Inflammatory macrophage (primary cell): ENCODE measurements at places on chromosomes 3 and 15.
A peak's percentile ranks its signal among the peaks of the same experiment; 100 is the strongest.

DNA sequence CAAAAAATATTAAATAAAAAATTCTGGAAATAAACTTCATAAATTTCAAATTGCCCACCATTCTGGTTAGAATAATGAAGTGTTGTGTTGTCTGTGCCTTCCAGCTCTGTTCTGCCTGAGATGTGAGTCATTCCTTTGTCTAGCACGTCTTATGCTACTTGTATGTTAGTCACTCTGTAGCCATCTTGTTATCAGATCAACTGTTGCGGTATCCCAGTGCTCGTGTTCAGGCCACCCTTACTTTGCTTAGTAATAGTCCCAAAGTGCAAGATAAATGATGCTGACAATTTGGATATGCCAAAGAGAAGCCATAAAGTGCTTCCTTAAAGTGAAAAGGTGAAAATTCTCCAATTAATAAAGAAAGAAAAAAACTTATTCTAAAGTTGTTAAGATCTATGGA lies 527.5 kb downstream of the NAALADL2 start:
- no peak for DNase-seq

DNA sequence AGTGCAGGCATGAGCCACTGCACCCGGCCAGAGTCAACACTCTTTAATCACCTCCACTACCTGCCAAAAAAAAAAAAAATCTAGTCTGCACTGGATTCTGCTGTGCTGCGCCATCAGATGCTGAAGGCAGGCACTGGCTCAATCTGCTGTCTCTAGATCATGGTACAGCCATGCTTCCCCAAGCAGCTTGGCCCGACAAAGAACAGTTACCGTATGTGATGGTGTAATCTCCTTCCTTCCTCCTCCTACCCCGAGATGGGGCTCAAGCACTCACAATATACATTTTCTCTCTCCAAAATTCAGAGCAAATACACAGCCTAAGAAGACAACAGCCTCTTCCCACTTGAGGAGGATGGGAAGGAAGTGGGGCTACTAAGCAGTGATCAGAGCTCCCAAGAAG lies 45.1 kb downstream of the DAPK2 start:
- DNase-seq, result peak; percentile 55

DNA sequence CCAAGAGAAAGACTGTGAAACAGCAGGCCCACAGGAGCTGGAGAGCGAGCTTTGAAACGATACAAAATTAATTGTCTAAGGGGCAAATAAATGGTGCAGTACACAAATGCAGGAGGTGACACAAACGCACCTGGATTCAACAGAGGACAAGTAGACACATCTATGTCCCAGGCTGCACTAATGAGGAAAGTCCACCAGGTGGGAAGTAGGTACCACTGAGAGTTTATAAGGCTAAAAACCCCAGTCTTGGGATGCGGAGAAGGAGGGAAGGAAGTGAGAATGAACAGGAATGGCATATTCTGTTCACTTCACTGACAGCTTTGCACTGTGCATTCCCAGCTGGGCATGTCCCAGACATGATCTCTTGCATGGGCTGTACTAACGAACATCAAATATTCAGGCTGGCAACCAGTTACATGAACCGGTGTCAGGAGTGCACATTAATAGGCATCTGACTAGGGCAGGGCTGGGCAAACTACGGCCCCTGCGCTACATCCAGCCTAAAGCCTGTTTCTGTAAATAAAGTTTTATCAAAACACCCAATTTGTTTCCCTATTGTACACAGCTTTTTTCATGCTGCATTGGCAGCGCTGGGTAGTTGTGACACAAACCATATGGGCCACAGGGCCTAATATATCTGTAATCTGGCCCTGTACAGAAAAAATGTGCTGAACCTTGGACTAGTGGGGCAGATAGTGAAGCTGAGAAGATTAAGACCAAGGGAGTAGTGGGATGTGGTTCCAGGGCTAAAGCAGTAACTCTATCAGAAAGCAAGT lies 107.0 kb downstream of the IGF2BP2 start:
- DNase-seq, result no peak

DNA sequence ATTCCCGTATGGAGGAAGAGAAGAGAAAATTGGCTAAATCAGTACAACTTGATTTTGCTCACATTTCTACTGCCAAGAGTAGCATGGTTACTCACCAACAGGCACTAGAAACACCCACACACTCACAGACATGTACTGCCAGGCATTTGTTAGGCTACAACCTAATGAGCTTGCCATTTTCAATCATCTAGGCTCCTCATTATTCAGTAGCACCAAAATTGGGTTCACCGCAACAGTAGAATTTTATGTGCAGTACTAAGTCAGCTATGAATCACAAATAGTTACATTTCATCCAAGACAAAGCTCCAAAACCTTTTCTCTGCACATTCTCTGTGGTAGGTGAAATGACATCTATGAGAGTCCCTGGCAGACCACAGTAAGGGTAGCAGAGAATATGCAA lies 15.0 kb upstream of the THUMPD3 start:
- no peak for DNase-seq

GRCh38 chr3:128416578-128417211 lies 50.0 kb downstream of the DNAJB8 start:
- DNase-seq, result peak; percentile 67

DNA sequence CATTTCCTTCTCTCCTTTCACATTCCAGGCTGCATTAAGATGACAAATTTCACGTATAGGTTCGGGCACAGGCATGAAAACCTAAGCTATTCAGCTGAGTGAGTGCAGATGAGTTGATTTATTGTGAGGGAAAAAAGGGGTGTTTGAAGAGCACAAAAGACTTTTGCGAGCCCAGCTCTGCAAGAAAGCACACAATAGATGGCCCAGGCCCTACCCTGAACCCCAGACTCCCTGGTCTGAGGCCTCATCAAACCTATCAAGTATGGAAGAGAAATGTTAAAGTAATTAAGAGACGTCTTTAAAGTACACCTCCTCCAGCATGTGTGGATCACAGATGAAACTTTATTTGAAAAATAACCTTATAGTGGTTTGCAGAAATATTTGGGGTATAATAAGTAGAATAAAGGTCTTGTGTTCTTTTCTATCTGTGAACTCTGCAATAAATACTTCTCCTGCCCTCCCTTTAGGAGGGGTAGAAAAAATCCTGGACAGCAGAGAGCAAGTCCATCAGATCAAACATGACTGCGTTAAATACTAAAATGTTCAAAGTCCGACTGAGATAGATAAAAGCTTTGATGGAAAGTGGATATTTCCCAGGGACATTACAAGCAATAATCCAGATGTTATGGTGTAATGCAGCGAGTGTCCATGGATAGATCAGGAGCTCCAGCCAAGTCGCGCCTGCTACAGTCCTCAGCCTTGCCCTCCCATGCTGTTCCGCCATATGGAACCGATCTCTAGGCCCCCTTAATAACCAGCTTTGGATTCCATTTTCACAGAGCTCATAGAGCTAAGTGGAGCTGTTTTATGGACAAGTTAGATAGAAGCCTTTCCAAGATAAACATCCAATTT lies 121.5 kb downstream of the MCTP2 start:
- no peak for DNase-seq

GRCh38 chr3:141279077-141279967 lies 47.7 kb downstream of the PXYLP1 start:
- peak; percentile 51 for DNase-seq

DNA sequence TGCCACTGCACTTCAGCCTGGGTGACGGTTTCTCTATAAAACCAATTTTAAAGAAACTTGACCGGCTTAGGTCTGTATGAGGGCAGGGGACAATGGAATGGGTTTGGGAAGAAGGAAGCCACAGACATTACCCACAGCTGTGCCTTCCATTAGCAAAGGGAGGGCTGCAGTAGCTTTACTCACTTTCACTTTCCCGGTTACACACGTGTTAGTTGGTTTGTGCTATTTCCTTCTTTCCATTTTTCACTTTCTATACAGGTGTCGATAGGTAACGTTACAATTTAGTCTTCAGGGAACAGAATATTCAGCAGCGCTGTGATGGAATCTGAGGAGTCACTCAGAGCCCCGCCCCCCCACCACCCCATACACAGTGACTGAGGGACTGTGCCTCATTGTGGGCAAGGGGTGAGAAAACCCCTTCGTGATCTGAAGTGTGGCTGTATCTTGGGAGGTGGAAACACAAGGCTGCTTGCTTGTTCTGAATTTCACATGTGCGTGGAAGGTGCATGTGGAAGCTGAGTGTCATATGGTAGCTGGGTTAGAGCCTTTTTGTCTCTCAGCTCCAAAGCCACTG lies 44.8 kb upstream of the RPL32 start:
- no peak for DNase-seq

- no peak for DNase-seq
These were observed 62.4 kb downstream of the RAD18 start for GRCh38 chr3:8900869-8901268.

GRCh38 chr15:74314795-74315438 lies 52.5 kb downstream of the CYP11A1 start:
- no peak for DNase-seq

DNA sequence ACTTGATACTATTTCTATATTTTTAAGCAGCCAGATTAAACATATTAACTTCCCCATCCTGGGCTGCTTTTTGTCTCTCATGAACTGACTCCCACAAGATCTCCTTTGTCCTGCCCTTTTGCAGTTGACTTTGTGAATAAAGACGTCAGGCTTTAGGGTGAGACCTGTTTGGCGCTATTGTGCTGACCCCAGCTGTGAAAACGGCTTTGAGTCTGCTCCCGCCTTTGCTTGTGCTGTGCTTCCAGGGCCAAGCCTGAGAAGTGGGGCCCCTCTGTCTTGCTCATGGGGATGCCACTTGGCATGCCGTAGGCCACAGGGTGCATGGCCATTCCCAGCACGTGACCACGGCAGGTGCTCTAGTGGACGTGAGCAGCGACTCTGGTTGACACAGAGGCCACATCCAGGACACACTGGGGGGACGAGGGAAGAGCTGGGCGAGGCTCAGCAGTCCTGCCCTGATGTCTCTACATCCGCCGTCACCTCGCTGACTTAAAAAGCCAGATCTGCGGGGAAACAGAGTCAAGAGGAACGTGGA lies 268.9 kb upstream of the LYSMD4 start:
- DNase-seq, result no peak

- DNase-seq, result no peak
These were observed 100.7 kb downstream of the SHOX2 start for GRCh38 chr3:158005391-158006100.

DNA sequence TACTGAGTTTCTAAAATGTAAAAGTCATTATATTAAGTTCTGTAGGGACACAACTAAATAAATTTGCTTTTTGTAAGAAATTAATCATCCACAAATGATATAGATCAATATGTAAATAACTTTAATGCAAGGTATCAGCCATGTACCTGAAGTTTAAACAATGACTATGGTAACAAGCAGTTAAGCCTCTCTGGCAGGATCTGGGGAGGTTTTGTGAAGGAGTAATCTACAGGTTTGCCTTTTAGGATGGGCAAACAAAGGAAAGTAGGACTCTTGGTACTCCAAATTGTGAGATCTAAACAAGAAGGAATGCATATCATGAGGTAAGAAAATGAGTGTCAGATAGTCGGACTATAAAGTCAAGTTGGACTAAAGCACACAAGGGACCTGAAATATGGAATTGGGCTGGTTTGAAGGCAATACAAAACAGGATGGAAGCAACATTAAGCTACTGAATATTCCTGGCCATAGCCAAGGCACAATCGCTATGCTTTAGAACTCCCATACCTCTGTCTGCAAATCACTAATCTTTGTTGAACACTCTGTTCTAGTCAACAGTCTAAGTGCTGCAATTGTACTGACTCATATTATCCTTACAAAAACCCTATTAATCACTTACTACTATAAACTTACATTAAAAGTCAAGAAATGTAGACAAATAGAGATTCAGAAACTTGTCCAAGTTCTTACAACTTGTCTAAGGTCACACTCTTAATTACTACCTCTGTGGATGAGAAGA lies 412.8 kb downstream of the DIPK2A start:
- no peak for DNase-seq

GRCh38 chr15:22226034-22226790 lies 145.9 kb downstream of the OR4M2 start:
- DNase-seq, result no peak

- peak; percentile 88 for DNase-seq
These were observed 1.4 kb downstream of the FES start for GRCh38 chr15:90885432-90886290.

DNA sequence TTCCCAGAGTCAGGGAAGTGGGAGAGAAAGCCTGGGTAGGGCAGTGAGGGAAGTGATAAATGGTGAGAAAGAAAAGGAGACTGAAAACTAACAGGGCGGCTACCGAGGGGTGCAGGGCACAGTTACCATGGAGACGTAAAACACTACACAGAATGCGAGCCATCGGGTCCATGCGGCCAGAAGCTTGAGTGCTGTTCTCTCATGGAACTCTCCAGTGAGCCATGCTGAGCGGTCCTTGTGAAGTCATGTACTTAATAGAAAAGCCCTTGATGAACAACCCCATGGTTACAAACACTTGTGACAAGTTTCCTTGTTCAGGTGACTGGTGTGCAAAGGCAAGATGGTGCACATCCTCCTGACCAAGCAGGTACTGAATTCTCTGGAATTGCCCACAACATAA lies 3.7 kb upstream of the PLA2G4F start:
- no peak for DNase-seq

DNA sequence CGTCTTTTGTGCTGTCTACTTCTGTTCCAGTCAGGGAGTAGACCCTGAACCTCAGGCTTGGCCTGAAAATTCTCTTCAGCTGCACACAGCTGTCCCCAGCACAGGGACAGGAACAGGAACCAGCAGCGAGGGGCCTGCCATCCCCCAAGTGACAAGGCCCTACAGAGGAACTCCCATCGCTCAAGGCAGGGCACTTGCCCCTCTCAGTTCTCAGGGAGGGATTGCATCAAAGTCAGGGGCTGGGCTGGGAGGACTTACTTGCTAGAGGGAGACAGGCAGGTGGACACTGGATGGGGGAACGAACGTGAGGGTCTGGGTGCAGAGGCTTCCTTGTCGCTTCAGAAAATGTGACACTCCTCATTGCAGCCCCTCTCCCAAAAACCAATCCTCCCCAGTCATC lies 163.6 kb downstream of the CHSY1 start:
- no peak for DNase-seq

DNA sequence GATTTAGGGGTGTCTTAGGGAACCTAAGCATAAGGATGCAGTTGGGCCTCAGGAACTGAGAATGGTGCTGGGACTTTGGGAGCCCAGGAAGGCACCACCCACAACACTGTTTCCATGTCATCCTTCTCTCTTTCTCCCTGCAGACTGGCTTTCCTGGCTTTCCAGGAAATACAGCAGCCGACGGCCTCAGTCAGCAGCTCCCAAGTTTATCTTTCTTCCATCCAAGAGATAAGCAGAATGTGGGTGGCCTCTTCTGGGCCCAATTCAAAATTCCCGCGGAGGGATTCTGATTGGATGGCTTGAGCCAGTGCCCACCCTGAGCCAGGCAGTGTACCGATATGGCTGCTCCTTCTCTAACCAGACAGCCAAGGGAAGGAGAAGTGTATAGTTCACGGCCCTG lies 4.5 kb upstream of the CLN6 start:
- DNase-seq, result no peak

DNA sequence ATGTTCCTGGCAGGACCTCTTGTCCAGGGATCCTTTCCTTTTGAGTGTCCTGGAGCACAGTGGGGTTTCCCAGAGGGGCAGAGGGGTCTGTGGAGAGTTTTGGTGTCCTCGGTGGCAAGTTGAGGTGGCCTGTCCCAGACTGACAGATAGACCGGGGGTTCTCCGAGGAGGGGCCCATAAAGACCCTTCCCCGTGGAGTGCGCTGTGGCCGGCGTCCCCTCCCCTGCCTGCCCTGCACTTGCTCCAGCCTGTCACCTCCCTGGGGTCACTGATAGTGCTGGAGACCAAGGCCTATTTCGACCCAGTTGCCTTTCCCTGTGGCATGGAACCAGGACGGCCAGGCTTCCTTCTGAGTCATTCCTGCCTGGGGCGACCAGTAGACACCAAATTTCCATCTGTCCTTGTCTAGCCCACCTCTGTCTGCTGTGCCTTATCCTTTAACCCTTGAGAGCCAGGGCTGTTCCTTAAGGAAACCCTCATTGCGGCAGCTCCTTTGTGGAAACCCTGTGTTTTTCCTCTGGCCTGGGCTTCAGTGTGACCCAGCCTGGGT lies 2.9 kb downstream of the MUC4 start:
- no peak for DNase-seq
